ENCODE measurements at places on chromosomes 3 and 15.

- peak; percentile 2 for DNase-seq
Observed at GRCh38 chr15:39100106-39100660, 480.7 kb upstream of the THBS1 start.

GRCh38 chr3:25349095-25349494 is 79.0 kb upstream of the RARB start:
- DNase-seq, result no peak

DNA sequence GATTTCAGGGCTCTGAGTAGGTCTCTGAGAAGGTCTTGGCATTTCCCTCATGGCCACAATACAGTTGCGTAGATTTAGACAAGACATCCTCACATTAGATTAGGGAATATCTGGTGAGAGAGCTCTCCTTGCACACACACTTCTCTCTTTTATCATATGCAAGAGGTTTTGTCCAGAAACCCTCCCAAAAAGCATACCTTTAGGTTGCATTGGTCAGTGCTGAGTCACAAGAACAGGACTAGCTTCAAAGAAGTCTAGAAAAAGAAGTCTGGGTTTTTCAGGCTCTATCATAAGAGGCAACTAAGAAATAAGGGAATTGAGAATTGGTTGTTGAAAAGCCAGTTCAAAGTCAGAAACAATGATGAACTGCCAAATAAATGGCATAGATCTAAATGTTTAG is 40.1 kb upstream of the MITF start:
- no peak for DNase-seq

- no peak for DNase-seq
Observed at GRCh38 chr3:79881431-79881830, 113.6 kb upstream of the ROBO1 start.
